NCI-H187 (cell line): ENCODE measurements at places on chromosomes 1 and 21.

- DNase-seq, result no peak
Observed at GRCh38 chr1:148435406-148435805, 47.7 kb downstream of the PPIAL4G start.

- no peak for DNase-seq
Observed at GRCh38 chr1:184118046-184118445, 66.5 kb downstream of the TSEN15 start.

- no peak for DNase-seq
Observed at GRCh38 chr1:178580096-178580495, 67.2 kb downstream of the TEX35 start.

GRCh38 chr1:221272940-221273339 lies 393.7 kb downstream of the HLX start:
- DNase-seq, result no peak

DNA sequence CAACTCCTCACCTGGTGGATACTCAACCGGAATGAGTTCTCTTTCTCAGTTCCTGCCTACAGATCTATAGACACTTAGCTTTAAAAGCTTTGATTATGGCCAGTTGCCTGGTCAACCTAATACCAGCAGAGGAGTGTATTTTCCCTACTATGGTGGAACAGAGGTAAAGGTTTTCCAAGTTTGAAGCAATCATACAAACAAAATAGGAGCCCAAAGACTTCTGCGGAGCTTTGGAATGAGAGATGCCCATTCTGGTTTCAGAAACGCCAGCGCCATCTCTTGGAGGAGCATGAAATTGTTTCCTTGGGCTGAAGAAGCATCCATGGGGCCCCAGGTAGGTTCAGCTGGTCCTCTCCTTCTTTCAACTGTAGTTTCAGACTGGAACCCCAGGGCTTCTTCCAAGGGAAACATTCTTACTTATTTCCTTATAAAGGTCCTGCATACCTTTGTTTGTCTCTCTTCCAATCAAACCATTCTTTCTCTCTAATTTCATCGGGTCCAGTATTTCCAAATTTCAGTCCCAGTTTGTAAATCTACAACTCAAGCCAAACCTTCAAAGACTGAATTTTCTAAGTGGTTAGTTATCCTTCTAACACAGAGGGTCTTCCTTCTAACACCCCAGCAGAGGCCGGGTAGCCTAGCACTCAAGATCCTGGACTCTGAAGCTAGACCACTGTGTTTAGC lies 95.9 kb downstream of the KCNJ15 start:
- DNase-seq, result no peak
